Heart left ventricle (tissue), 16 donors: ENCODE measurements at places on chromosomes 3 and 15.

DNA sequence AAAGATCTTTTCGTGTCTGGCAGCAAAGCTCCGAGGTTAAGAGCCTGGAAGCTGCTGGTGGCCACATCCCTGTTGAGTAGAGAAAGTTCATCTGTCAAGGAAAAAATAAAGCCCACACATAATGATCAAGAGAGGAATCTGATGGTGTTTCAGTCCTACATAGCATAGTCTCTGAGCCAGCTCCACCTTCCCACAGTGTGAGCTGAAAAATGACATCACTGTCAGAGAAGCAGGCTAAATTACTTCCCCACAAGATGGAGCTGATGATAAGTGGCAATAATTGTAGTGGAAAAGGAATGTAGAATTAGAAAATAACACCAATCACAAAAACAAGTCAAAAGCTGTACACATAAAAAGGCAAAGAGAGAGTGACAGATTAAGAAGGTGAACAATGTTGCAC lies 84.5 kb downstream of the AQP9 start:
- DNase-seq, result no peak

DNA sequence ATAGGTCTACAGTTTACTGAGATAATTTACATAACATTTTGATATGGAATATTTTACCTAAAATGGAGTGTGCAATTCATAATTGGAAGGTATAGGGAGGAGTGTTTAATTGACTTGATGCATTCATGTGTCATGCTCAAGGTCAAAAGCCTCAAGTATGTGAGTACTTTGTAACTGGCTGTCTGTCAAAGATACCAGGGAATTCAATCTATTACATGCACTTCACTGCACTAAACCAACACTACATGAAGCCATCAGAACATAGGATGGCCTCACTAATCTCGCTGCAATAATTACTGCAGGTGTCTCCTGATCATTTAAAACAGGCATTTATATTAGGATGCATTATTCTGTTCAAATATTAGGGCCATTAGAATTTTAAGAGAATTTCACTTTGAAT lies 367.2 kb downstream of the CNTN4 start:
- no peak for DNase-seq

- no peak for DNase-seq
Observed at GRCh38 chr3:171895900-171896299, 52.8 kb downstream of the TMEM212 start.

DNA sequence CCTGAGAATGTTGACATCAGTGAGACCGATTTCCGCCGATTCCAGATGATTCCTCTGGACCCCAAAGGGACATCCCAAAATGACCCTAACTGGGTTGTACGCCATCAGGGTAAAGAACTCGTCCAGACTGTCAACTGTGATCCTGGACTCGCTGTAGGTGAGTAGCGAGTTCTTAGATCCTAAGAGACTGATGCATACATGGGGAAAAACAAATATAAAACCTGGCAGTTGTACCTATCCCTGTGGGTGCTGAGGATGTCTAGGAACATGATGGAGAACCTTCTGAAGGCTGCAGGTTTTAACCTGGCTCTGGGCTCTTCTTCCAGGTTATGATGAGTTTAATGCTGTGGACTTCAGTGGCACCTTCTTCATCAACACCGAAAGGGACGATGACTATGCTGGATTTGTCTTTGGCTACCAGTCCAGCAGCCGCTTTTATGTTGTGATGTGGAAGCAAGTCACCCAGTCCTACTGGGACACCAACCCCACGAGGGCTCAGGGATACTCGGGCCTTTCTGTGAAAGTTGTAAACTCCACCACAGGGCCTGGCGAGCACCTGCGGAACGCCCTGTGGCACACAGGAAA lies 12.3 kb downstream of the THBS1 start:
- DNase-seq, result no peak

GRCh38 chr3:149816986-149817385 lies 4.0 kb downstream of the RNF13 start:
- no peak for DNase-seq
